ENCODE measurements at places on chromosomes 3 and 15.
A peak's percentile ranks its signal among the peaks of the same experiment; 100 is the strongest.

- DNase-seq = no peak
These were observed 505.1 kb downstream of the CNTN4 start for GRCh38 chr3:2603692-2604289.

GRCh38 chr3:124117486-124117885, 125.6 kb upstream of the ROPN1 start:
- DNase-seq = peak; percentile 18

DNA sequence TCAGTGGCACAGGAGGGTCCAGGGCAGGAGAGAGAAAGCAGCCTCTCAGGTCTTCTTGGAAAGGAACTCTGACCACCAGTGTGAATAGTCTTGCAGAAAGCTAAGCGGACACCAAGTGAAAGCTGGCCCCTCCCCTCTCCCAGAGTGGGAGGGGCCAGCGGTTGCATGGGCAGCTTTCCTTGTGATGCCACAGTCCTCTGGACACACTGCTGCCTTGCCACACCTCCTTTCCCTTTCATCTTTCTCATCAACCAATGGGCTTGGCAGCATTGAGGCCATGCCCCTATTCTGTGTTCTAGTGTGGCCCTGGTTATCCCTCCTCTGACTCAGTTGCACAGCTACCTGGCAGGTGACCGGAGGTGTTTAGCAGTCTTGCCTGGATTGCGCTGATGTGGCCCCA, 49.7 kb upstream of the GOLGA6B start:
- no peak for DNase-seq

- DNase-seq = no peak
These were observed 264.1 kb downstream of the LSAMP start for GRCh38 chr3:116181159-116181558.

- no peak for DNase-seq
These were observed 344.1 kb downstream of the UNC13C start for GRCh38 chr15:54322341-54322740.

DNA sequence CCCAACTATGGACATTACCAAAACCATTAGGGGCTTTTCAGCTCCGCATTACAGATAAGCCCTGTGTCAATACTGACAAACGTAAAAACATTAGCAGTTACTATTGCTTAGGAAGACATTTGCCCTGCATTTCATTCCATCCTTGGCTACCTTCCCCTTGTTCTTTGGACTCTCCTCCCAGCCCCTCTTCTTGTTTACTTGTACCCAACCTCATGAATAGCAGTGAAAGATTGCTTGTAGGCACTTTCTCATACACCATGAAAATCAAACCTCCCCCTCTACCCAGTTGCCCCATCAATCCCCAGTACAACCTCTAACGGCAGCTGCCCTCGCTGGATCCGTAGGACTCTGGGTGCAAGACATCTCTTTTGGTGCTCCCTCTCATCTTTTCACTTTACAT, 16.9 kb upstream of the FAM107A start:
- no peak for DNase-seq

DNA sequence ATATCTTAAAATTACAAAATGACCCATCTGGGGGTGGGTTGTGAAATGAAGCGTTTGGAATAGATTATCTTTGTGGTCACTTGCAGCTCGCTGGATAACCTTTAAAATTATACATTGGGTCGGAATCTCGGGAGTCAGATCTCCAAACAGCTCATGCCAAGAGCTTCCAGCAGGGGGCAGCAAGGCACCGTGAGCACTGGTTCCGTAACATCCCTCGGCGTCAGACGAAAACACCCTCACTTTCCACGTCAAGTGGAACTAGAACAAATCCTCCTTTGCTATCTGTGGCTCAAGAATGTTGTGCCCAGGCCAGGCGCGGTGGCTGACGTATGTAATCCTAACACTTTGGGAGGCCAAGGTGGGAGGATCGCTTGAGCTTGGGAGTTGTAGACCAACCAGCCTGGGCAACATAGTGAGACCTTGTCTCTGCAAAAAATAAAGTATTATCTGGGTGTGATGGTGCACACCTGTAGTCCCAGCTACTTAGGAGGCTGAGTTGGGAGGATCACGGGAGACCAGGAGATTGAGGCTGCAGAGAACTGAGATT, 31.1 kb downstream of the UMPS start:
- DNase-seq = peak; percentile 67

DNA sequence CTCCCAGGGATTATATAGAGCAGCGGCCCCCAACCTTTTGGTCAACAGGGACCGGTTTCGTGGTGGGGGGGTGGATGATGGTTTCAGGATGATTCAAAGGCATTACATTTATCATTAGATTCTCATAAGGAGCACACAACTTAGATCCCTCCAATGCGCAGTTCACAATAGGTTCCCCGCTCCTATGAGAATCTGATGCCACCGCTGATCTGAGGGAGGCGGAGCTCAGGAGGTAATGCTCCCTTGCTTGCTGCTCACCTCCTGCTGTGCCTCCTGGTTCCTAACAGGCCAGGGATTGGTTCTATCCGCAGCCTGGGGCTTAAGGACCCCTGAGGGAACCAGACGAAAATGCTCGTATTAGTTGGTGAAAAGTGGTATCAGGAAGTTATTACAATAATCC, 1.3 kb upstream of the HACD2 start:
- DNase-seq = no peak

- no peak for DNase-seq
These were observed 116.2 kb downstream of the CHSY1 start for GRCh38 chr15:101135532-101136166.

- DNase-seq = no peak
These were observed 890 bp downstream of the CHRD start for GRCh38 chr3:184380627-184381260.

DNA sequence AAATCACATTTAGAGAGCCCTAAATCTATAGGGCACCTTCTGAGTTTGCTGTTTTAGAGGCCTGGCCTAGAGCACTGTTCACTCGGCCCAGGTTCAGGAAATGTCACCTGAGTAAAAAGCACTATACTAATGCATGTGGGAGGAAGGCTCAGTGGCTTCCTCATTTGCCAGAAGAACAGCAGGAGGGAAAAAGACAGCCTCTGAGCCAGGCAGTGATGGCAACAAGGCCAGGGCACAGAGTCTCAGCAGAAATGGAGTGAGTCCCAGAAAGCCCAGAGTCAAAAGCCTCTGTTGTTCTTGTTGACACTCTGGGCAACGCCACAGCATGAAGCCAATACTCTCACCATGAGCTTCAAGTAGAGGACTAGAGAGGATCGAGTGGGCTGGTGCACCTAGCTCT, 25.9 kb downstream of the LTF start:
- no peak for DNase-seq

DNA sequence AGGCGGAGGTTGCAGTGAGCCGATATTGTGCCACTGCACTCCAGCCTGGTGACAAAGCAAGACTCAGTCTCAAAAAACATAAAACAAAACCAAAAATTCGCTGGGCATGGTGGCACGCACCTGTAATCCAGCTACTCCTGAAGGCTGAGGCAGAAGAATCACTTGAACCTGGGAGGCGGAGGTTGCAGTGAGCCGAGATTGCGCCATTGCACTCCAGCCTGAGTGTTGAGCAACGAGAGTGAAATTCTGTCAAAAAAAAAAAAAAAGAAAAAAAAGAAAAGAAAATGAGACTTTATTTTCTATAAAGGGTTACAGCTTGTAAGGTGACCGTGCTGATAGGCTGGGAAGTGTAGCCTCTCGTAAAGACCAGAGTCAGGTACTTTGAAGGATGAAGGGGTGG, 6.0 kb upstream of the HACD3 start:
- DNase-seq = no peak

GRCh38 chr3:114241262-114241661, 3.9 kb upstream of the ZNF80 start:
- DNase-seq = no peak

DNA sequence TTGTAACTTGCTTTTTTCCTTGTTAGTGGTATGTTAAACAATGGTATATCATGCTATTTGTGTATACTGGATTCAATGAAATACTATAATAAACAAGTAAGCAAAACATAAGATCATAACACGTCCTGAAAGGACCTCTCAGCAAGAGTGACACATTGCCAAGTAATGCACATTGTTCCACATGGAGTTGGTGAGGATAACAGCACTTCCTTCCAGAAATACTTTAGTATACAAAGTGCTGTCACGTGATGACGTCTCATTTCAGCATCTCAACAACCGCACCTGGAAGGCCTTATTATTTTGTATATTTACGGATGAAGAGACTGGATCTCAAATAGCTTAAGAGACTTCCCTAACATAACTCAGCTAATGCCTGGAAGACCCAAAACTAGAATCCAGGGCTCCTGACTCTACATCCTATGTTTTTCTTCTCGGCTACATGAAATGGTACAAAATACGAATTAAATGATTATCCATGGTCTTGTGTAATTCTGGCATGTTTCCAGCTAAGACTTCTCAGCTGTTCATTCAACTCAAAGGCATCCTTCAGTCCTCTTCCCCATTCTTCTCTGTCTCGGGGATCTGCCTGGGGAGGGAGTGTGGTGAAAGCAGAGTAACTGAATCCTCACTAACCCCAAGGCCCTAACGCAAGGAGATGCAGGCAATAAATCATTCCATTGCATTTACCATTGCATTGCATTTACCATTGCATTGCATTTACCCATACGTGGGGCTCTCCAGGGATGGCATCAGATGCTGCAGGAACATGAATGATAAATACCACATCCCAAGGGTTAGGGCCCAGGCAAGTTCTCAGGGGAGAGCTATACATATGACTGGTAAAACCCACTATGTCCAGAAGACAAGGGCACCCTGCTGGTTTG, 79.2 kb downstream of the LIPC start:
- DNase-seq = no peak

DNA sequence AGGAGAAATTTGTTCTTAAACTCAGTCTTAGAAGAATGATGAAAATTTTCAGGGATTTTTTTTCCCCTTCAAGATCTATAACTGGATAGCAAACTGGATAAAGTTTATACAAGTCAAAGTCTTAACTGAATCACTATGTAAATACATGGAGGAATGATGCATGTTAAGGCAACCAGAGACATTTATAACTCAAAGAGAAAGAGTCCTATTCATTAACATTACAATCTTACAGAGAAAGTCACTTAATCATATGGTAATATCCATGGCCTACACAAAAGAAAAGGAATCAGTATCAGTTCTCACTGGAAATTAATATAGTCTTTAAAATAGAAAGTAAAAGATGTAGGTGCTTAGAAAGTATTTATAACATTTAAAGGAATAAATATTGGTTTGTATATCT, 869.1 kb downstream of the TBL1XR1 start:
- no peak for DNase-seq

- DNase-seq = no peak
These were observed 8.7 kb upstream of the PLA2G4F start for GRCh38 chr15:42165106-42165505.

- DNase-seq = no peak
These were observed 206.8 kb upstream of the TPRG1 start for GRCh38 chr3:188964957-188965356.

DNA sequence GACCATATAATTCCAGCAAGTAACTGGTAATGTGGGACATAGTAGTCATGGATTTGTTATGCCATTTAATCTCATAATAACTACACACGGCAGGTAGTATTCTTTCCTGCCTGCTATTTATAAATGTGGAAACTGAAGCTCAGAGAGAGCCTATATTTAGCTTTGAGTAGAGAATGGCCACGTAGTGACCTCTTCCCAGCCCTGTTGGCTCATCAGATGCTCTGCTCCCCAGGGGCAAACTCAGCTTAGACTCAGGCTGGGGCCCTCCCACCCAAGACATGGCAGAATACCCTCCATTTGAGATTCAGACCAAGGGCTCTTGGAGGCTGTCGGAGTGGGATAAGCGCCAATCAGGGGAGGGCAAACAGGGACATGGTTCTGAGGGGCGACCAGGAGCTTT, 17.3 kb upstream of the HDAC11 start:
- no peak for DNase-seq

- DNase-seq = no peak
These were observed 2.9 kb upstream of the FYTTD1 start for GRCh38 chr3:197746801-197747237.

DNA sequence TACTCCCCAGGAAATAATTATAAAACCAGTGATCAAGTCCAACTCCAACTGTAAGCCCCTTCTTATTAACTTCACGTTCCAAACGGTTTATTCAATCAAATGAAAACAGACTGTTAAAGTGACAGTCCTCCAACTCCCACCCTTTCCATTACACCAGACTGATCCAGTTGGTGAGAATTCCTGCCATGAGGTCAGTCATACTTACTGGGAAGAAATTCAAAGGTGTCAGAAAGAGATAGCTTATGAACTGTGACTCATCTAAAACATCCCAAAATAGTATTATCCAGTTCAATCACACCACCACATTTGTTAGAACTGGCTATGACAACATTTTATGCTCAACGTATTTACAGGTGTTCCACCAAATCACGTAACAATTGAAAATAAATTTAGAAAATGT, 19.5 kb downstream of the SMARCC1 start:
- DNase-seq = no peak

- no peak for DNase-seq
These were observed 115.4 kb upstream of the RAD18 start for GRCh38 chr3:9078561-9079240.

DNA sequence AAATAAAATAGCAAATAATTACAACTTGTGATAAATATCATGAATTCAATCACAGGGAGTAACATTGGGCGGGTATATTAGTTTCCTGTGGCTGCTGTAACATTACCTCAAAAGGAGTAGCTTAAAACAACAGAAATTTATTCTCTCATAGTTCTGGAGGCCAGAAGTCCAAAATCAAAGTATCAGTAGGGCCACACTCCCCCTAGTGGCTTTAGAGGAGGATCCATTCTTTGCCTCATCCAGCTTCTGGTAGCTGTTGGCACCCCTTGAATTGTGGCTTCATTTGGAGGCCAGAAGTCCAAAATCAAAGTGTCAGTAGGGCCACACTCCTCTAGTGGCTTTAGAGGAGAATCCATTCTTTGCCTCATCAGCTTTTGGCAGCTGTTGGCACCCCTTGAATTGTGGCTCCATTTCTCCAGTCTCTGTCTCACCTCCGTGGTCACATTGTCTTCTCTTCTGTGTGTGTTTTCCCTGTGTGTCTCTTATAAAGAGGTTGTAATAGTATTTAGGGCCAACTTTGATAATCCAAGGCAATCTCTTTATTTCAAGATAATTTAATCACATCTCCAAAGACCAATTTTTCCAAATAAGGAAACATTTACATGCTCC, 3.1 kb upstream of the CFAP20DC start:
- no peak for DNase-seq

- peak; percentile 7 for DNase-seq
These were observed 11.4 kb downstream of the NEK10 start for GRCh38 chr3:27357665-27358258.

DNA sequence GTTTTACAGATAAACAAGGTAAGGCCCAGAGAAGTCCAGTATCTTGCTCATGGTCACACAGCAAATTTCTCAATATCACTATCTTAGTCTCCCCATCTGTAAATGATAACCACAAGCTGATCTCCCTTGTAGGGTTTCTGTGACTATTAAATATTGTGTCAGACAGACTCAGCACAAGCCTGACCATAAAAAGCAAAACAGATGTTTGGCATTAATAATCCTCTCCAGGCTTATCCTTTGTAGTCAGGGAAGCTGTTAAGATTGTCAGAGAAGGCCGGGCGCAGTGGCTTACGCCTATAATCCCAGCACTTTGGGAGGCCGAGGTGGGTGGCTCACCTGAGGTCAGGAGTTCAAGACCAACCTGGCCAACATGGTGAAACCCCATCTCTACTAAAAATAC, 173.2 kb upstream of the PRICKLE2 start:
- no peak for DNase-seq
